Progenitor cell of endocrine pancreas (in vitro differentiated cells): ENCODE measurements at places on chromosomes 4 and X. TPM values are rescaled to one million over a fixed set of nuclear protein-coding genes. Genes with fewer than 3 reads are reported as not detected.

DNA sequence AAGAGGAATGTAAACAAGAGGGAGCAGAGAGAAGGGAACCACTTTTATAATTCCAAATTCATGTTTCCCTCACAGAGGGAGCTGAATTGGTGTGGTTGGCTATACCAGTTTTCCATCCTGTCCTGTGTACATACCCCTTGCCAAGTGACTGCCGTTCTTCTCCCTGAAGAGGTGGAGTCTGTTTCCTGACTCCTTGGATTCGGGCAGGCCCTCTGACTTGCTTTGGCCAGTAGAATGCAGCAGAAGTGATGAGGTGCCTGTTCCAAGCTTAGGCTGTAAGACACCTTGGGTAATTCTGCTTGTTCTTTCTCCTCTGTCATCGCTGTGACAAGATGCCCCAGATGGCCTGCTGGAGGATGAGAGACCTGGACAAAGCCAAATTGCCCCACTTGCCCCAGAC lies 124.7 kb downstream of the UCHL1 start:
- DNase-seq: no peak

SUPT20HL1 gene
- total RNA-seq: not detected in 2 replicates

DNA sequence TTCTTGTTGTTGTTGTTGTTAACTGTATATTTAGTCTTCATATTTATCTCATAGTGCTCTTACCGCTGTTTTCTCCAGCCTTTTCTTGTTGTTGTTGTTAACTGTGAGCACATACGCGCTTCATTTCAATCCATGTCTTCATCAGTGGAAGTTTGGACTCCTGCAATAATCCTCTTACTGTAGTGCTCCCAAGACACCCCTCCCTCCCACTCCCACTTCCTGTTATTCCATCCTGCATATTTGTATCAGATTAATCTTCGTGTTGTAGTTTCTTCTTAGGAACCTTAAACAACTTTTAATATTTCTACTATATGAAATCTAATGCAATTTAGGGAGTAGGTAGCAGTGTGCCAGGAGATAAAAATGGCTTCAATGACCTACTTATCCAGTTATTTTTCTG lies 674.8 kb downstream of the RAPGEF2 start:
- no peak for DNase-seq

- no peak for DNase-seq
Observed at GRCh38 chrX:3690140-3690539, 23.3 kb downstream of the PRKX start.

- DNase-seq: no peak
Observed at GRCh38 chr4:177155454-177155853, 154.2 kb upstream of the NEIL3 start.
